ENCODE measurements at places on chromosomes 7 and 10.

DNA sequence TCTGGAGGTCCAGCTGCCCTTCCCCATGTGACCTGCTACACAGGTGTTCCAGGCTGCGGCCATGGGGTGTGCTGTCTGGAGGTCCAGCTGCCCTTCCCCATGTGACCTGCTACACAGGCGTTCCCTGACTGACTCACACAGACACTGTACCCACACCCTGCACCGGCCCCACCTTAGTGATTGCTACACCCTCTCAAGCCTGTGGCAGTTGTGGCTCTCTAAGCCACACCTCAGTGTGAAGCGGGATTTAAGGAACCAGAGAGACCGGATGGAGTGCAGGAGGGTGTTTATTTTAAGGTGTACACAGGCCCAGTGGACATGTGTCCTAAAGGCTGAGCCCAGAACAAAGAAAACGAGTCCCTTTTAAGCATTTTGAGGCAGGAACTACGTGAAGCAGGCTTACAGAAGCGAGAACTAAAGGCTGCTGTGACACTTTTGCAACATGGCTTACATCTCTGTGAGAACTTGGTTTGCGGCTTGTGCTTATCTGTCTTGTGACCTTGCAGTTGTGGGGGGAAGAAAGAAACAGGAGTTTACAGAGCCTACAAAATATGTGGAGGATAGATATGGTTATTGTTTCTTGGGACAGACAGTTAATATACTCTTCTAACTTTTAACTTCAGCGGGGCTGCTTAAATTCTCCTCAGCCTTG is 326.4 kb downstream of the PAXIP1 start:
- H3K27me3 ChIP-seq, result no peaks in the 10 kb centered on the region
- no peaks in the 10 kb centered on the region for H3K4me1 ChIP-seq
- no peaks in the 10 kb centered on the region for H3K36me3 ChIP-seq
- H3K27ac ChIP-seq, result no peak overlapping the region

GRCh38 chr7:139521439-139521838 is 2.0 kb upstream of the CLEC2L start:
- H3K36me3 ChIP-seq, result no peaks in the 10 kb centered on the region
- H3K27ac ChIP-seq, result no peak overlapping the region

DNA sequence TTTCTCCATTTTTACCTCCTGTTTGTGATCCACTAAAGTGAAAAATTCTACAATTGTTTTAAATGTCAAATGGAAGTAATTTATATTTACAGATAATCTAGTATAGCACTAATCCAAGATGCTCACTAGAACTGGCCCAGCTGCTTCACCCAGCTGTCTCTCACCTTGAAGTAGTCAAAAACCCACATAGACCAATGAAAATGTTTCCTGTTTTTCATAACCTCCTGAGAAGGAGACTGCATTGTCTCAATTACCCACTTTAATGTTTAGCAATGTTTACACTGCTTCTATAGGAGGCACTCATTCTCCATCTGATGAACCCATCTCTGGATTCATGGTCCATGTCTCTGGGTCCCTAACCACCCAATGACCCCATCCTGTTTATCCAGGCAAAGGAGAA is 56.1 kb upstream of the ADO start:
- no peaks in the 10 kb centered on the region for H3K36me3 ChIP-seq
- H3K27ac ChIP-seq, result no peak overlapping the region
- no peak overlapping the region for H3K4me3 ChIP-seq
- H3K27me3 ChIP-seq, result no peaks in the 10 kb centered on the region

DNA sequence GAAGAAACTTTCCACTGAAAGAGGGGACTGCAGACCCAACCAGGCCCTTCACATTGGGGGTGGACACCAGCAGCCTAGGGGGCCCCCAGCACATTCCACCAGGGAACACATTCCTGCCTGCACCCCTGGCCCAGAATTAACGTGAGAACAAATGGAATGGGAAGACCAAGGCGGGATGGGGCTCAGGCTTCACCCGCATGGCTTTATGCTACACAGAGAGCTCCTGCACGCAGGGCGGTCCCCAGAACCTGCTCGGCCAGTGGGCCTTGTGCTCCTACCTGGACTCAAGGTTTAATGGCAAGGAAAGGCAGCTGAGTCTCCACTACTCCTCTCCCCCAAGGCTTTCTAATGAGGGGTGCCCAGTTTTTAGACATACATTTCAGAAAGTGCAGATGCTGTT is 146.3 kb upstream of the GPR26 start:
- no peaks in the 10 kb centered on the region for H3K36me3 ChIP-seq
- no peaks in the 10 kb centered on the region for H3K27me3 ChIP-seq
- DNase-seq, result no peak
- H3K27ac ChIP-seq, result no peak overlapping the region

- no peaks in the 10 kb centered on the region for H3K27me3 ChIP-seq
- DNase-seq, result no peak
- H3K36me3 ChIP-seq, result no peaks in the 10 kb centered on the region
- H3K4me3 ChIP-seq, result no peak overlapping the region
- H3K4me1 ChIP-seq, result no peaks in the 10 kb centered on the region
- no peak overlapping the region for H3K27ac ChIP-seq
These were observed 2.8 kb downstream of the TRIL start for GRCh38 chr7:28955356-28955717.

GRCh38 chr7:40092182-40092581 is 42.2 kb downstream of the MPLKIP start:
- H3K27me3 ChIP-seq, result no peaks in the 10 kb centered on the region
- DNase-seq, result no peak
- H3K4me1 ChIP-seq, result no peaks in the 10 kb centered on the region
- H3K36me3 ChIP-seq, result peaks cover 20% of the 10 kb centered on the region
- no peak overlapping the region for H3K4me3 ChIP-seq

- H3K36me3 ChIP-seq, result no peaks in the 10 kb centered on the region
- DNase-seq, result no peak
- no peaks in the 10 kb centered on the region for H3K27me3 ChIP-seq
- no peak overlapping the region for H3K4me3 ChIP-seq
- no peaks in the 10 kb centered on the region for H3K4me1 ChIP-seq
These were observed 244.8 kb upstream of the NFE2L3 start for GRCh38 chr7:25907214-25907613.

- H3K4me3 ChIP-seq, result no peak overlapping the region
- no peaks in the 10 kb centered on the region for H3K27me3 ChIP-seq
- H3K4me1 ChIP-seq, result no peaks in the 10 kb centered on the region
- DNase-seq, result no peak
- H3K27ac ChIP-seq, result no peak overlapping the region
- no peaks in the 10 kb centered on the region for H3K36me3 ChIP-seq
These were observed 63.6 kb downstream of the TES start for GRCh38 chr7:116273918-116274301.

DNA sequence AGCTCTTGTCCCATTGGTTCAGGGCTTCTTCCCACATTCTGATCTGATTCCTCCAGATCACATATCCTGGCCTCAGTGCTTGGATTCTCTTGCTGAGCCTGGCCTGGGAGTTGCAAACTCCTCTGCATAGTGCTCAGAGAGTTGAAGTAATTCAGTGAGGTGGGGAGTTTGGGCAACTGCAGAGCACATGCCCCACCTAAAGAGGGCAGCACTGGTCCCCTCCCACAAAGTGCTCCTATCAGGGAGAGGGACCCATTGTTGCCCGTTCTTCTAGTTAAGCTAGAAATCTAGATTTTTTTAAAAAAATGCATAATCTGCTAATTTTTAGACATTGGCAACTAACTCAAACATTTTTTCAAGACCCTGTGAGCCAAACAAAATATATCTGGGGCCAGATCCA is 45.1 kb downstream of the CHN2 start:
- peaks cover 4% of the 10 kb centered on the region for H3K36me3 ChIP-seq
- no peak for DNase-seq
- no peaks in the 10 kb centered on the region for H3K27me3 ChIP-seq
- no peak overlapping the region for H3K4me3 ChIP-seq
- no peak overlapping the region for H3K27ac ChIP-seq

DNA sequence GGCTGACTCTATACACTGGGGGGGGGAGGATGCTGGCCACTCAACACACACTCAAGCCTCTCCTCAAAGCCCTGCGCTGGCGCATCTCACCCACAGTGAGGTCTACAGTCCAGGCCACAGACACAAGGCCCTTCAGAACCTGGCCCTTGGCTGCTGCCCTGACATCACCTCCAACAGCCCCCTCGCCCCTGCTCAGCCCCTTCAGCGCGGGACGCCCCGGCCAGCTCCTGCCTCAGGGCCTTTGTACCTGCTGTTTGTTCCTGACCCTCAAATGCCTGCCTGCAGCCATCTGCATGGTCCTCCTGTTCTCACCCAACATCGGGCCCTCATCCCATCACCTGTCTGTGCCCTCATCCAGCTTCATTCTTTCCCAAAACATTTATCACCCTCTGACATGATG is 572.6 kb downstream of the DNAJB6 start:
- H3K4me3 ChIP-seq, result no peak overlapping the region
- no peaks in the 10 kb centered on the region for H3K4me1 ChIP-seq
- no peak overlapping the region for H3K27ac ChIP-seq
- no peak for DNase-seq
- no peaks in the 10 kb centered on the region for H3K36me3 ChIP-seq

GRCh38 chr10:17607060-17607459 is 10.1 kb downstream of the HACD1 start:
- no peaks in the 10 kb centered on the region for H3K36me3 ChIP-seq
- H3K4me3 ChIP-seq, result no peak overlapping the region
- H3K27me3 ChIP-seq, result no peaks in the 10 kb centered on the region
- no peak overlapping the region for H3K27ac ChIP-seq

- peak; percentile 12 for DNase-seq
- no peaks in the 10 kb centered on the region for H3K4me1 ChIP-seq
- H3K27me3 ChIP-seq, result no peaks in the 10 kb centered on the region
- H3K4me3 ChIP-seq, result no peak overlapping the region
- H3K27ac ChIP-seq, result no peak overlapping the region
These were observed 88.2 kb downstream of the ELFN1 start for GRCh38 chr7:1758028-1758858.

- no peaks in the 10 kb centered on the region for H3K27me3 ChIP-seq
- no peak overlapping the region for H3K27ac ChIP-seq
- no peaks in the 10 kb centered on the region for H3K36me3 ChIP-seq
- no peaks in the 10 kb centered on the region for H3K4me1 ChIP-seq
- no peak overlapping the region for H3K4me3 ChIP-seq
These were observed 370.2 kb downstream of the PPP1R3A start for GRCh38 chr7:113548561-113548960.
